ENCODE measurements at places on chromosomes 1 and 21.

DNA sequence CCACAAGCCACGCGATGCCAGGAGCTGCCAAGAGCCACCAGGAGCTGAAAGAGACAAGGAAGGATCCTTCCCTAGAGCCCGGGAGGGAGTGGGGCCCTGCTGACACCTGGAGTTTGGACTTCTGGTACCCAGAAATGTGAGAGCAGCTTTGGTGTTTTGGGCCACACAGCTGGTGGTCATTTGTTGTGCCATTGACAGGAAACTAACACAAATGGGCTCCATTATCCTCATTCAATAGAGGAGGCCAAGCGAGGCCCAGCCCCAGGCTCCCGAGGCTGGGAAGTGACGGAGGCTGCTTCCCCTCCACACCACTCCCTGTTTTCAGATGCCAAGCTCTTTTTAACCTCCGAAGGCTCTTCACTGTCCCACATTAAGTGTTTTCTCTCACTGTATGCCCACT, 25.5 kb downstream of the DHRS3 start:
- DNase-seq, result no peak

DNA sequence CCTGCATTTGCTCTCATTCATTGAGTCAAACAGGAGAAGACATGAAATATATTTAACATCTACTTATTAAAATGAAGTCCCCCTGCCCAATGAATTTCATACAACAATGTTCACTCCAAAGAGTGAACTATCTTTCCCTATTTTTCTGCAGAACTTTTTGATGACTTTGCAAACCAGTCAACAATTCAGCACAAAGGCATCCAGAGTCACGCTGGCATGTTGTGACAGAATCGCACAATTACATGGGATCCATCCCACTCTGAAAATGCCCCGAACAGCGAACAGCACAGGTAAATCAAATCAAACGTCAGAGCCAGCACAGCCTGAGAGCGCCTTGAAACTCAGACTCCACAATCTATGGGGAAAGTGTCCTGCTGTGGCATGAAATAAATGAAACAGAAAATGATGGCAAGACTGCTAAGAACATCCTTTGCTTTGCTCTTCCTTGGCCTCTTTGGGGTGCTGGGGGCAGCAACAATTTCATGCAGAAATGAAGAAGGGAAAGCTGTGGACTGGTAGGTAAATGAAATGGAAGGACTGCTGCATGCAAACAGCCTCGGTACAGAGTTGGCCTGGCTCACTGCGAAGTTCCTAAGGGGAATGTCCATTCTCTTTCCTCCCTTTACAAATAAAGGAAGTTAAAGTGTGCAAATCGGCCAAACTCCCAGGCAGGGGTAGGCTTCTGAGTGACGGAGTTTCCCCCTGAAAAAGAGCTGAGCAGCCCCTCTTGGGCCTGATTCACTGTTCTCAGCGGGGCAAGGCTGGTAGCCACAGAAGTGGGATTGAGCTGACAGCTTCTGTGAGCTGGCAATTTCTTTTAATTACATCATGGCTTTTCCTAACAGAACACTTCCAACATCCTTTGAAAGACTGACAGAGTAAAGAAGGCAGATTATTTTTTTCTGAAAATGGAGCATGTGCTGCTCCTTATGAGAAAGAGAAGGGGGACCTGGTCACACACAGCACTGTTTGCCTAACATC, at the start of gene DNASE2B:
TSS of gene DNASE2B (plus strand) at position 310 of the 981 bp plus-strand sequence. CDS start at position 391, 81 bp downstream.
- no peak for DNase-seq

GRCh38 chr1:27548136-27548853, 55.6 kb downstream of the AHDC1 start:
- DNase-seq, result no peak

DNA sequence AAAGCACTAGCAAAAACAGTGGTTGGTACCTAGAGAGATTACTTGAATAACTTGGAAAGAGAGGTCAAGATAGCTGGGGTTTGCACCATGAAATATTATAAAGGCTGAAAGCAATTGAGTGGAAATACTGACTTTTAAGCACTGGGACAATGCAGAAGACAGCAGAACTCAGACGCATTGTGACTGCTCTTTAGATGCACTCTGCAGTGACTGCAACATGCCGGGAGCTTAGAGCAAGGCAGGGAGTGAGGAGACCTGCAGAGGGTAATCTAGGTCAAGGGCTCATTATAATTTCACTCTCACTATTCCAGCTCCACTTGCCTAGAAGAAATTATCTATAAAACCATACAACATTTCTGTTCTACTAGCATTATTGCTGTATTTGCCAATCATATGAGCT, 36.6 kb downstream of the OLFM3 start:
- no peak for DNase-seq

DNA sequence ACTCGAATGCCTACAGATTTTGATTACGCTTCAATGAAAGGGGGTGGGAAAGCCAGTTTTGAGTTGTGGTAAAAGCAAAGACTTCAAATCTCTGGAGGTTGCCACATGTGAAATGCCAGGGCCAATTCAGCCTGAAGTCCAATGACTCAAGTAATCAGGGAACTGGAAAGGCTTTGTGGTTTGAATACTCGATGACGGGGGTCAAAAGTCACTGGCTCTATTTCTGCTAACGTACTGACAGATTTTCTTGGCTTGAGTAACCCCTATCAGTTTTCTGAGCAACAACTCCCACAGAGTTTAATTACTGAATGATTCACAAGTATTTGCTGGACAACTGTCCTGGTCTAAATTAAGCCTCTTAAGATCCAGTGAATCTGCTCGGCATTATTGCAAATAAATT, 152.2 kb downstream of the SIPA1L2 start:
- no peak for DNase-seq

GRCh38 chr1:153583976-153584375, 18.3 kb upstream of the S100A2 start:
- DNase-seq, result no peak

- no peak for DNase-seq
Measured at GRCh38 chr1:60558236-60558635, 484.7 kb upstream of the C1orf87 start.

DNA sequence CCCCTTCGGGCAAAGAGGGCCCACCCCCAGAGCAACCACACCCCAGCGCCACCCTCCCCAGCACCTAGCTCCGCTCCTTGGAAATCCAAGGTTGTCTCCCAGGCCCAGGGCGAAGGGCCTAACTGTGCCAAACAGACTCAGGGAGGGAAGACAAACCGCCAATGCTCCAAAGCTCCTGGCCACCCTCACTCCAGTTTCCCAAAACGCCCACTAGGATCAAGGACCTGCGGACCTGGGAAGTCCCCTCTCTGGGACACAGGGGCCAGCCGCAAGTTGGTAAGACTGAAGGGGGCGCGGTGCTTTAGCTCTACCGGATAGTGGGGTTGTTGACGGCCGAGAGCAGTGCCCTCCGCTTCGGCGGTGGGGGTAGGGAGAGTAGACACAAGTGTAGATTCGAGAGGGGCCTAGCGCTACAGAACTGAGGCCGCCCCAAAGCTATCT, 581 bp downstream of the IRF6 start:
- DNase-seq, result no peak
